Bone marrow (tissue), 2 donors: ENCODE measurements at places on chromosomes 4 and X.
A peak's percentile ranks its signal among the peaks of the same experiment; 100 is the strongest.

GRCh38 chr4:77121736-77122240 lies 35.2 kb upstream of the CCNG2 start:
- no peak for DNase-seq

GRCh38 chr4:36676139-36677050 lies 395.0 kb downstream of the DTHD1 start:
- no peak for DNase-seq

DNA sequence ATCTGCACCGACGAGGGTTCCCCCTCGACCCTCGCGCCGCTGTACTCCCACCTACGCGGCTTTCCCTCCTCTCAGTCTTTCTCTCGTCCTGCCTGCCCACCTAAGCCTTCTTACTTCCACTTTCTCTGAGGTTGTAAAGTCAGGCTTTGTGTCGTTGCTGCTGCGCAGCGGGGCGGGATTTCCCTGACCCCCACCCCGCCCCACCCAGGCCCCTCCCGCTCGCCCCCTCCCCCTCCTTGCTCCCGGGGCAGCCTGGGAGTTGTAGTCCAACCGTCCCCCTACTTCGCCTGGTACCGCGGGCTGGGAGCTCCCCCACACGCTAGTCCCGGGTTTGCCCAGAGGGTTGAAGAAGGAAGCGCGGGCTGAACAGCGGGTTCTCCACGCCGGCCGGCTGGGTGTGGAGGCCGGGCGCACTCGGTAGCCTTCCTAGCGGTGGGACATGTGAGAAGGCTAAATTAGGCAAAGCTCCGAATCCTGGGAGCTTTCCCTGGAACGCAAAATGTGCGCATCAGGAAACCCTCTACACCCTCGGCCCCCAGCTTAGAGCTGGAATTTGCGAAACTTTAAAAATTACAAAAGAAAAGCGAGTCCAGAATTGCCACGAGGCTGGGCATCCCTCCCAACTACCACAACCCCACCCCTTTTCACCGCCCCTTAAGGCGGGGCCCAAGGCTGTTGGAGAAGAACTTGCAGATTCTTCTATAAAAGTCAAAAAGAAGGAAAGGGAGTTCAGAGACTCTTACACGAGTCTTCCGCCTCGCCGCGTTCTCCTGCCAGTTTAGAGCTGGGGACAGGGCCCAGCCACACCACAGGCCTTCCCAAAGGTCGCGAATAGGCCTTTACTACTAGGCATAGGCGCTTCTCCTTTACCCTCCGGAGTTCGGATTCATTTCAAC lies at the start of gene ATP11C:
TSS of gene ATP11C (minus strand) at position 153 of the 896 bp plus-strand sequence. CDS start 1,011 bp downstream, outside the sequence.
- DNase-seq: peak; percentile 56

DNA sequence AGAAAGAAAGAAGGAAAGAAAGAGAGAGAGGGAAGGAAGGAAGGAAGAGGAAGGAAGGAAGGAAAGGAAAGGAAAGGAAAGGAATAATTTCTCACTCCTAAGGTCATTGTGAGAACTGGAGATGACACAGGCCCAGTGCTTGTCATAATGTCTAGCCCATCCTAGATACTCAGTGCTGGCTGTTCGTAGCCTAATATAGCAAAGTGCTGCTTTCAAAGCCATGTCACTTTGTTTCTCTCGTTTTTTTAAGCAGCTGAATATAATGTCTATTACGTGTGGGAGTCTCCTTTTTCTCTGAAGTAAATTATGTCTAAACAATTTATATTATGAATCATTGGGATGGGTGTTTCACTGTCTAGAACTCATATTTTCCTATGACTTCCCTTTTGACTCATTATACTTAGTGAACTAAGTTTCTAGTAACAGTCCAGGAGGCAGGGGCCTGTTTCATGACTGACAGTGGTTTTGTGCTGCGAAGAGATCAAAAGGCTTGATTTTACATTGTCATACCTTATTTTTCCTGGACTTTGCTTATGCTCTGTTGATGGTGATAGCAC lies 327.0 kb upstream of the ZFP42 start:
- DNase-seq: no peak

DNA sequence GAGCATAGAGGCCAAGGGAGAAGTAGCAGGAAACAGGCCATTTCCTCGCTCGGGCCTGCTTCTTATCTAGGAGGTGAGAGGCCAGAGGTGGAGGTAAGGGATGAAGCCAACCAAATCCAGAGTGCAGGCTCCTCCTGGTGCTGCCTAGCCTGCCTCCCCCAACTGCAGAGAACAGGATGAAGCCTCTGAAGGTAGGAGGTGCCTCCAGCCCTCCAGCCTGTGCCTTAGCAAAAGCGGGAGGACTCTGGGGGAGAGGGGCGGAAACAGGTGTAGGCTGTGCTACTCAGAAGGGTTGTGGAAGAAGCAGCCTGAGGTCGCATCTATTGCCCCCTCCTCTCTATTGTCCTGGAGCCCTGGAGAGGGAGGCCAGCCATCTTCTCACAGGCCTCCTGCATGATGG lies 2.9 kb upstream of the MTM1 start:
- DNase-seq: no peak

DNA sequence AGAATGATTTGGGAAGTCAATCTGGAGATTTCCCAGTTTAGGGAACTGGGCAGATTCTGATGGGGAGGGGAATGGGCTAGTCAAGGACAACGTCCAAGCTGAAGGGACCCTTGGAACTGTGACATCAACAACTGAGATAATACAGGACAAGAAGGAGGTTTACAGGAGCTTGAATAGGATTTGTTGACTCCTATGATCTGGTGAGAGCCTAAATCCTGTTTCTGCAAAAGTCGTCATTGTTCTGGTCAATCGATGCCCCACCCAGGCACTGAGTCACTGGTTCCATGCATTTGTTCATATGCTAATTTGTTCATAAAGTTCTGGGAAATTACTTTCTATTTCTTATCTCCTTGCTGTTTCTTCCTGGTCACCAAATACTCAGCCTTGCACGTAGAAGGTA lies 15.3 kb upstream of the PDGFRA start:
- DNase-seq: no peak

- no peak for DNase-seq
These were observed 2.8 kb downstream of the TMPRSS11D start for GRCh38 chr4:67880866-67881610.

GRCh38 chrX:18873189-18873791 lies 110.6 kb downstream of the PHKA2 start:
- no peak for DNase-seq

DNA sequence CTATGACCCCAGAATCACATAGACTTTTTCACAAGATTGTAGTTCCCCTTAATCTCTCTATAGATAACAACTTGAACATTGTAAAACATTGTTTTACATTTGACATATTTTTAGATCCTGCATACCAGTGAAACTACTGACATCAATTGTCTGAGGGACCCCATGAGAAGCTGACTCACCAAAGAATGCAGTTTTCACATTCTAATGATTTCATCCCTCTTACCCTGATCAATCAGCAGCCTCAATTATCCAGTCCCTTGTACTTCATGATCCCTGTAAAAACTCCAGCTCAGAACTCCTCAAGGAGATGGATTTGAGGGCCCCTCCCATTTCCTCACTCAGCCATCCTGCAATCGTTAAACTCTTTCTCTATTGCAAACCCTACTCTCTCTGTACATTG lies 411.0 kb upstream of the NDST3 start:
- no peak for DNase-seq

DNA sequence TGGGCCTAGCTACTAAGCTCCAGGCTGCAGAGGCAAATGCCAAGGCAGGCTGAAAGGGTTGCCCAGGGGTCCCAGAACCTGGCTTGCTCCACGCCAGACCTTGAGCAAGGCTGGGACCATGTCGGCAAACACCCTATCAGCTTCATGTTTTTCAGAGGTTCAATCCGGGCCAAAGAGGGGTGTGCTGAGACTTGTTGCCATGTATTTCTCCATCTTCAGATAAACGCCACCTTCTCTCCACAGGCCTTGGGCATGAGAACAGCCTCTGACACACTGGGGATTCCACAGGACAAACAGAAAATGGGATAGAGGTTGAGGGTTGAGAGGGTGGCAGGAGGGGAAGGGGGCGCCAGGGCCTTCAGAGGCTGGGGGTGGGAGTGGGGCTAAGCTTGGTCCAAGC lies 8.6 kb downstream of the PJA1 start:
- DNase-seq: no peak

DNA sequence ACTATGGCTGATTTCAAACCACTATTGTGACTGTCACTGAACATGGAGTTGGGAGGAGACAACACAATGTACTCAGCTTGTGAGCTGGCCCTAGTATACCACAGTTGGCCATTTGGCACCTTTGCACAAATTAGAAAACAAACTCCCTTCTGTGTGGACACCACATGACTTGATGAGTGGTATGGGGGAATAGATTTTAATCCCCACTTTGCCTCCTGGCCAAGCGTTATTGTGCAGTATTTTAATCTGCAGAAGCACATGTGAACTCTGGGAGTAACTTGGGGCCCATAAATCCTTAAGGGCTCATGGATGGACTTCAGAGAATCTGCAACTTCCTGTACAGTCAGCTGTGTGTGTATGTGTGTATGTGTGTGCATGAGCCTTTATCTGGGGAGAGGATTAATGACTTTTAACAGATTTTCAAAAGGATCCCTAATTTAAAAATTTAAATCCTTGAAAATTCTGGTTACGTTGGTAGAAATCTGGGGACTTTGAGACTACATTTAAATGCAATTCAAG lies 105.0 kb upstream of the PAQR3 start:
- DNase-seq: no peak

- DNase-seq: peak; percentile 64
These were observed 692 bp downstream of the SPCS3 start for GRCh38 chr4:176320340-176320975.

- no peak for DNase-seq
These were observed 266.6 kb upstream of the TAPT1 start for GRCh38 chr4:16492872-16493271.

DNA sequence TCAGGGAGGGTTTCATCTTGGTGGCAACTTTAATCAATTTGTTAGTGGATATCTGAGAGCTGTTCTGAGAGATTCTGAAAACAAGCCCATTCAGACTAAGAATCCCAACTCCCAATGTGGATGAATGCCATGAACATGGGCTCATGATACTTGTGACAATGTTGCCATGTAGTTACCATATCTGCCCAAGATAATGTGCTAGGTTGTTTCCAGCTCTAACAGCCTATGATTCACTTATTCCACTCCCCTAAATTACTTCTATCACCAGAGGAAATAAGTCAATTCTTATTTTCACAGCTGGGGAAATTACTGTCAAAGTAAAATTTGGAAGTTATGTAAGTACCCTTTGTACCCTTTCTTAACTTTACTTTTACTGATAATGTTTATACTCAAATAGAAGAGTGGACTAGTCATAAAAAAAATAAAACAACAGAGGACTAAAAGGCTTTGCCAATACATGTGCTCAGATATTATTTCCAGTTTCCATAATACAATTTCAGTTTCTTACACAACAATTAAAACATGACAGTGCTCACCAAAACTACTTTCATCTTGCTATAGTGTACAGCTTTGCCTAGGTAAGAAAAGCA lies 1101.7 kb upstream of the INTU start:
- DNase-seq: no peak

DNA sequence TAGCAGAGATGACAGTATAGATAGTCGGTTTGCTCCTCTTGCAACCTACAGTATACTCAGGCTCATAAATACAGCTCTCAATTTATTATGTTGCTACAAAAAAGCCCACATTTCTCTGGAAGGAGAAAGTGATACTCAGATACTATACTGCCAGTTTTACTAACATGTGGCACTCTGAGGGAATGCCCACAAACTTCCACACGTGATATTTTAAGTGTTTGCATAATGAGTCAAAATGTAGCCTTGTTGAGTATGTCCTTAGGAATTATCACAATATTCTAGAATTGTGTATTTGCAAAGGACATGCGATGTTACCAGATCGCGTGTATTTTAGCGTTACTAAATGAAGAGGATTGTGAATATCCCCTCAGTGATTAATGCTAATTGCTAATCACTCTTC lies 929.1 kb downstream of the STIM2 start:
- no peak for DNase-seq

DNA sequence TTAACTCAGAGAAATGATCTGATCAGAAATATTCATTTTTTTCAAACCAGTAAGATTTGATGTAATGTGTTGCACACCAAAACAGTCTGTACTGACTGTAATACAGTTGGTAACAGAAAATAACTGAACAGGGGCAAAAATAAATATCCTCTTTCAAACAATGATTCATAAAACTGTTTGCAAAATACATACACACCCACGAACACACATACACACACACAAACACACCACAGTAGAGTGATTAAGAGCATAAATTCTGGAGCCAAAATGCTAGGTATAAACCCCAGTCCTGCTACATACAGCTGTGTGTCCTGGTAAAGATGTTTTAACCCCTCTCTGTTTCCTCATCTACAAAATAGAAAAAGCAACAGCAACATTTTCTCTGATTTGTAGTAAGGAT lies 376.6 kb downstream of the PDGFC start:
- DNase-seq: no peak

GRCh38 chr4:141643557-141643956 lies 7.2 kb downstream of the IL15 start:
- no peak for DNase-seq

GRCh38 chr4:95295157-95295556 lies 253.6 kb downstream of the UNC5C start:
- no peak for DNase-seq

GRCh38 chr4:128163177-128164117 lies 102.3 kb downstream of the LARP1B start:
- DNase-seq: no peak

GRCh38 chr4:113232194-113232593 lies 182.7 kb downstream of the ANK2 start:
- no peak for DNase-seq

GRCh38 chr4:152014280-152014679 lies 253.5 kb upstream of the GATB start:
- no peak for DNase-seq

DNA sequence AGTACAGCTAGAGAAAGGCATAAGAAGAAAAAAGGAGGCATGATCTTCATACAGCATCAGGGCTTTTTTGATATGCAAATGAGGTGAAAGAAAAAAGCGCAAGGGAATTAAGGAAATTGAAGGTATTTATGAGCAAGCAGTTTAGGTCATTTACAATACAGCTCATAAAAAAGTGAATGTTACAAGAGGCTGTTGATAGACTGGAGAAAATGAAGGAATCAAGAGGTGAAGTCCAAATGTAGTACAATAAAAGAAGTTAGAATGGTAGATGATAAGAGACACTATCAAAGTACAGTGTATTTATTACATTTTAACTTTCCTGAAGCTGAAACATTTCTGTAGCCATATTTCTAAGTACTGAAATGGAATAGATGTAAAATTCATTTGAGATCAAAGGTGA lies 1349.5 kb downstream of the ADGRL3 start:
- DNase-seq: no peak

GRCh38 chrX:35919536-35920309 lies at the start of gene CFAP47:
Gene CFAP47, plus strand, starts transcription at chrX:35919734. Its CDS starts 66 bp downstream, at chrX:35919800.
- DNase-seq: no peak

DNA sequence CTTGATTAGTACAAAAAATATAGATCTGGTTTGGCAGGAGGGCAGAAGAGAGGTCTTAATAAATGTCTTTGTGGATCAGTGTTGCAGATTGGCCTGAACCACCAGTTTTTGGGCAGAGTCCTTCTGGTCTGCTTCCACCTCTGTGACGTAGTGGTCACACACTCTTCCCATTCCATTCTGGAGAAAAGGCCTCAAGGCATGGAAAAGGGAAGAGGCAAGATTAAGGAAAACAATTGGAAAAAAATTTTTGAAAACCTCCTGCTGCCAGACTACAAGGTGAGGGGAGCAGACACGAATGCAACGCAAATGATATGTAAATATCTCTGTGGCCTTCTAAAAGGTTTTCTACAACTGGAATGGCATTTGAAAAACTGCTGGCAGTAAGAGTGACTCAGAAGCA lies 24.3 kb upstream of the FAM47C start:
- no peak for DNase-seq
